ENCODE measurements at places on chromosomes 6 and 20.

- no peak for DNase-seq
Measured at GRCh38 chr6:30845183-30845582, 39.1 kb upstream of the DDR1 start.

- no peak for DNase-seq
Measured at GRCh38 chr20:23868321-23868720, 11.2 kb downstream of the CST5 start.

DNA sequence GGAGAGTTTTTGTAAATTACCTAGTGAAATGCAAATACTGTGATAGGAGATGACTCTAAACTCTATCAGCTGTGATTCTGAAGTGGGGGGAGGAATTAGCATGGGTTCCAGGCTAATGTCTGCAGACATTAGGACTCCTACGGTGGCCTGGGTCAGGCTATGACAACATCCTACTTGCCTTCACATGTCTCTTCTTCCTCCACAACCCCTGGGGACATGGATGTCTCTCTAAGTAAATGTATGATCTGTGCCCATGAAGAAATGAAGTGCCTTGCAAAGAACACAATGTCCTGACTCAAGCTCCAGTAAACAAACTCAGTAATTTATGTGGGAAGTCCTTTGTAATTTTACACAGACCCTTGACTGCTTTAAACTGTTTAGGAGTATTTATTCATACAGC is 165.8 kb upstream of the EEF1E1 start:
- no peak for DNase-seq

GRCh38 chr20:49656304-49656703 is 57.4 kb downstream of the B4GALT5 start:
- DNase-seq, result no peak

DNA sequence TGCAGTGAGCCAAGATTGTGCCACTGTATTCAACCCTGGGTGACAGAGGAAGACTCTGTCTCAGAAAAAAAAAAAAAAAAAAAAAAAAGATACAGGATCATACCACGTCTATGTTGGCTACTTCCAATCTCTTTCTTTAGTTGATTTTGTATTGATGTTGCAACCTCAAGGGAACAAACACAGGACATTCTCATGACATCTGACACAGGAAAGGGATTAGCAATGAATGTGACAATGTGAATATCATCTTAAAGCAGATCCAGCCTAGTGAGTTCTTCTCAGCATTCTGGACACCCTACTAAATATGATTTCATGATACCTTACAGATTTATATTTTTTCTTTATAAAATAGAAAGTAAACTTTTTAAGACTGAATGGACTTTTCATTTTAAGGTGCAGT is 580.3 kb downstream of the PRKN start:
- DNase-seq, result no peak

- no peak for DNase-seq
Measured at GRCh38 chr6:11812951-11813350, 34.3 kb upstream of the ADTRP start.

- DNase-seq, result no peak
Measured at GRCh38 chr20:32411955-32412706, 54.0 kb downstream of the ASXL1 start.

All from mesothelial cell of epicardium (in vitro differentiated cells).